ENCODE measurements at places on chromosomes 7 and 10.
A peak's percentile ranks its signal among the peaks of the same experiment; 100 is the strongest.

DNA sequence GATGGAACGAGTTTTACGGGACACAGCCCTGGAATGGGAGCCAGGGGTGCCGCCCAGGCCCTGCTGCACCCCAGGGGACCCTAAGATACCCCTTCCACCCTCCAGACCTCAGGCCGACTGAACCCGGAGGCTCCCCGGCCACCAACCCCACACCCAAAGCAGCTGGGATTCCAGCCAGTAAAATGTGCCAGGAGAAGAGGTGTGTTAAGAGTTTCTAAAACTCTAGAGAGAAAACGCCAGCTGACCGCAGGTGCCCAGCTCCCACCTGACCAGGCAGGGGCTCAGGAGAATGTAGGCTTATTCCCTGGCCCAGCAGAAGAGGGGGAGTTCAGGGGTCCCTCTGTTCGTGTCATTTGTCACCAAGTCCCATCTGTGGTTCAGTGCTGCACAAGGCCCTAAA is 17.5 kb downstream of the NUDT1 start:
- no peak for DNase-seq

- DNase-seq = peak; percentile 35
Measured at GRCh38 chr10:123622381-123622780, 43.8 kb upstream of the GPR26 start.

GRCh38 chr7:140159497-140159896 is 17.3 kb downstream of the KDM7A start:
- DNase-seq = no peak

DNA sequence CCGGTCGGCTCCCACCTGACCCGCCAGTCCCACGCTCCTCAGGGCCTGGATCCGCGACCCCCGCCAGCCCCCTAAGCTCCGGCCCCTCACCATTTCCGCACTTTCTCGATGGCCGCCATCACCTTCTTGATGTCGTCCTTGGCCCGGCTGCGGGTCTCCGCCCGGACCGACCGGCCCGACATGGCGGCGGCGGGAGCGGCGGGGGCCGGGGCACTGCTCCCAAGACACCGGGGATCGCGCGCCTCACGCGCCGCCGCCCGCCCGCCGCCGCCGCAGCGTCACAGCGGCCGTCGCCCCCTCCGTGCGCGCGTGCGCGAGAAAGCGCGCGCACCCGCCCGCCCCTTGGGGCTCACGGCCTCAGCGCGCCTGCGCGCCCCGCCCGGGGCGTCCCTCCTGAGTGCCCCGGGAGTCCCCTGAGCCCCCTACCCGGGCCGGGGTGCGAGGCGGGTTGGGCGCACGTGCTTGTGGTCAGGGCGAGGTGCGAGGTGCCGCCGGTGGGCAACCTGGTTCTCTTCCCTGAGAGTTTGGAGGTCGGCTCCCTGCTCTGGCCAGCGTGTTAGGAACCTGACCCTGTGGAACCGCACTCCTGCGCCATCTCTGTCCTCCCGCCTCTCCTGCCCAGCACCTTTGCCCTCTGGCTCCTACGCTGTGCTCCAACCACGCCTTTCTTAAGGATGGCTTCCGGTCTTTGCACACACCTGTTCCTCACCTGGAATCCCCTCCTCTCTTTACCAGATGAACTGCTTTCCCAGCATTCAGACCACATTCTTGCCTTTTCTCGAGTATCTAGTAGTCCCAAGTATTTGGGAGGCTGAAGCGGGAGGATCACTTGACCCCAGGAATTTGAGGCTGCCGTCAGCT is at the start of gene BCL7B:
BCL7B (minus strand) TSS at position 294 of the 861 bp plus-strand sequence; CDS start at position 182, 112 bp downstream.
- peak; percentile 13 for DNase-seq

GRCh38 chr7:2807845-2808772 is 36.0 kb downstream of the GNA12 start:
- no peak for DNase-seq

- DNase-seq = peak; percentile 52
Measured at GRCh38 chr10:101485681-101486554, 102.1 kb downstream of the POLL start.

- no peak for DNase-seq
Measured at GRCh38 chr10:88728107-88728763, 22.2 kb downstream of the LIPK start.

DNA sequence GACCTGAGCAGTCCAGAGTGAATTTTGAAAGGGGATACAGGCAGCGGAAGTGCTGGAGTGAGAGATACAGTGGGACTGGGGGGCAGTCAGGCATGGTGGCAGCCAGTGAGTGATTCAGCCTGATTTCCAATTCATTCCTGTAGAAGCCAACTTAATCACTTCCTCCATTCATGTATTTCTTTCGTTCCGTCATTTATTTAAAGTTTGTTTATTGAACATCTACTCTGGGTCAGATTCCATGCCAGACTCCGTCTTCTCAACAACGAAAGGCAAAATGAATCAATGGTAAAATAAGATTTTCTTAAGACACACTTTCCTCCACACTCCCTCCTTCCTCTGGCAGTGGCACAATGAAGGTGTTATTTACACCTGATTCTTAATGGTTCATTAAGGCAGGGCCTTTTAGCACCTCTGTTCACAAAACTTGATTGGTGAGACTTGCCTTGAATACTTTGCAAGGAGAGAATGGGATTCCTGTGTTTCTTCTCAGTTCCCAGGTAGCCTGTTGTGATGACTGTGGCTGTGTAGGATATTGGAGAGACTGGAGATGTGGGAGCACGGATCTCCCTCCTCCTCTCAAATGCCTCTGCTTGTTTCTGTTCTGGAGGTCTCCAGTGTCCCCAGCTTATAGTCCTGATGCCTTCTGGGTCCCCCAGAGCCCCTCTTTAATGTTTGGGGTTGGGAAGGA is 27.9 kb downstream of the ADCYAP1R1 start:
- DNase-seq = no peak

DNA sequence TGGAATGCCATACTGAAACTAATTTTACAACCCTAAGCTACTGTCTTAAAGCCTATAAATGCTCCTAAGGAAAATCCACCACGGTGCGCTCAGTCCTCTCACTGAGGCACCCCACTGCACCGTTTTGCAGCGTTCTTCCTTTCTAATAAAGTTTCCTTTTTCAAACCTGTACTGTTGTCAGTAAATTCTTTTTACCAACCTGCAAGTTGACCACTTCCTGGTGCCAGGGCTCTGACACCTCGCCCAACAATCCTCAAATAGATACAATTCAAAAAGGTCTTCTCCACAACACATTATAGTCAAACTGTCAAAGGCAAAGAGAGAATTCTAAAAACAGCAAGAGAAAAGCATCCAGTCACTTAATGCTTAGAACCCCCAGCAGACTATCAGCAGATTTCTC is 42.8 kb downstream of the HERPUD2 start:
- no peak for DNase-seq

DNA sequence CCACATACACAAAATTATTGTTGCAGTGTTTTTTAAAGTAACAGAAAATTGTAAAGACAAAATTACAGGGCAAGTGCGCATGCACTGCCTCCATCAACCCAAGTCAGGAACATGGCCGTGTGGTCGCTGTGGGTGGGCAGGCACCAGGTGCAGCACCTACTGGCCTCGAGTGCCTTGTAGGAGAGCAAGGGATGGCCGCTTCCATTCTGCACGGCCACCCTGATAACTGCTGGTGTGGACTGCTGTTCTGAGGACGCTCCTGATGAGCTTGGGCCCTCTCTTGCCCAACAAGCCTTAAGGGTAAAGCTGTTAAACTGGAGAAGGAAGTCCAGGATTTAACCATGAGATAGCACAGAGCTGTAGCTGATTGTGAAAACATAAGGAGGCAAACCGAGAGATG is 124.6 kb upstream of the PPP1R9A start:
- DNase-seq = no peak

DNA sequence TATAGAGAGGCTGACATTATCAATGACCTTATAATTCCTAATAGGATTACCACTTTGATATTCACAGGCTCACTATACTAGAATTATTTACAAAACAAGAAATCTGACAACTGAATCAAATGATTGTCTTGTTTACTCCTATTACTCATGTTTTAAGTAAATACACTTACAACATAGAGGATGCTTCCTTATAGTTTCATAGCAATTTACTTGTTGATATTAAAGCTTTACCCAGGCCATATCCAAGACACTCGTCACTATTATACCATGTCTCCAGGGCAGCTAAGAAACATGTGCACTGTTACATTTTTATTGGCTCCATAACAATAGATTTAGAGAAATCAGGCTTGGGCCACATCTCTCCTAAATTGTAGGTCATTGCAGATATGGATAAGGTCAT is 276.9 kb downstream of the HGF start:
- no peak for DNase-seq

- DNase-seq = no peak
Measured at GRCh38 chr7:98126311-98127142, 19.9 kb downstream of the LMTK2 start.

- peak; percentile 60 for DNase-seq
Measured at GRCh38 chr10:100529475-100530298, at the start of gene NDUFB8. NDUFB8 (minus strand) TSS chr10:100529871; CDS start chr10:100529851, 20 bp downstream.

DNA sequence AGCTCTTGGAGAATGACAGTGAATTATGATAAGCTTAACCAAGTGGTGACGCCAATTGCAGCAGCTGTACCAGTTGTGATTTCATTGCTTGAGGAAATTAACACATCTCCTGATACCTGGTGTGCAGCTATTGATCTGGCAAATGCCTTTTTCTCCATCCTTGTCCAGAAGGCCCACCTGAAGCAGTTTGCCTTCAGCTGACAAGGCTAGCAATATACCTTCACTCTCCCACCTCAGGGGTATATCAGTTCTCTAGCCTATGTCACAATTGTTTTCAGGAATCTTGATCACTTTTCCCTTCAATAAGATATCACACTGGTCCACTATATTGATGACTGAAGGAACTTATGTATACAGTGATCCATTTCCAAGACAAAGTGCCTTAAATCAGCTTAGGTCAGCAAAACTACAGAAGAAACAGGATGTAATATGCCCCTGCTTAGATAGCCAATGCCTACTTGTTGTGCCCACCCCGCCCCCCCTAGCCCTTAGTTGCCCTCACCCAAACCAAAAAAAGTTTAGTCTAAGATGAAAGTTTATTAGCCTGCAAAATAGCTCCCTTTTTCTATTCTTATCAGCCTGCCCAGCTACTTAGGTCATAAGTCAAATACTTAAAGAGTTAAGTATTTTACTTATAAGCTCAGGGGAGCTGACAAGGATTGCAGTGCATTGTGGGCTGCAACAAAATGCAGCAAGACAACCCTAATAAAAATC is 45.1 kb downstream of the PTPRE start:
- no peak for DNase-seq

DNA sequence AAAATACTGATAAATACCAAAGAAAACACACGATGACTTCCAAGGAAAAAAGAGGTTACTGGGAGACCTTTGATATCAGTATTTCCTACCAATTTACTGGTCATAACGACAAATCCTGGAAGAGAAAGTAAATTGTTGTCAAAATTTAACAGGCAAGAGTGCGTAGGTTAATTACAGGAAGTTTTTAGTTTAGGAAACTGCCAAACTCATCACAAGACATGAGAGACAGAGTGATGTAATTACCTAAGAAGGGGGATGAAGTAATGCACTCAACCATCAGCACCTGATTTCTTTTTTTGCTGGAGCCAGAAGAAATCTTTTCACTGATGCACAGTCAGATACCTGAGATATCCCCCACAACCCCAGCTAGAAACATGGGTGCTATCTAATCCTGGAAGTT is 16.8 kb downstream of the MACC1 start:
- no peak for DNase-seq

GRCh38 chr10:49598164-49598856 is 11.8 kb upstream of the SLC18A3 start:
- peak; percentile 49 for DNase-seq

DNA sequence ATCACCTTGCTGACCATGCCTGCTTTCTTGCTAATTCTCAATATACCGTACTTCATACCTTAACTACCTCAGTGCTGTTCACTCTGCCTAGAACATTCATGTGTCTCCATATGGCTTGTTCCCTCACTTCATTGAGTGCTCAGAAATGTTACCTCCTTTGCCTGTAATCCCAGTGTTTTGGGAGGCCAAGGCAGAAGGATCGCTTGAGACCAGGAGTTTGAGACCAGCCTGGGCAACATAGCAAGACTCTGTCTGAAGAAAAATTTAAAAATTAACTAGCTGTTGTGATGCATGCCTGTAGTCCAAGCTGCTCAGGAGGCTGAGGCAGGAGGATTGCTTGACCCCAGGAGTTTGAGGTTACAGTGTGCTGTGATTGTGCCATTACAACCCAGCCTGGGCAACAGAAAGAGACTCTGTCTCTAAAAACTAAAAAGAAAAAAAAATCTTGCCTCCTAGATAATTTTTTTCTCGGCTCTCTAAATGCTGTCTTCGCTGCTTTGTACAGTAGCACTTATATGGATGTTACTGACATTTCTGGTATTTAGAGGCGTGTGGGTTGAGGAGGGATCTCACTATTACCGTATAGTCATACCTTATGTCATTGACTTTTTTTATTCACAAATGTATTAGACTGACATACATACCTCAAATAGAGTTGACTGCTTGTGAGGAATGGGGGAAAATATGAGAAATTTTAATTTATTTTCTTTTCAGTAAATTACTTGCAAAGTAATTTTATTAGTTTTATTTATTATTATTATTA is 63.7 kb downstream of the LCOR start:
- DNase-seq = no peak

GRCh38 chr7:46011059-46011458 is 90.0 kb upstream of the IGFBP3 start:
- DNase-seq = no peak

DNA sequence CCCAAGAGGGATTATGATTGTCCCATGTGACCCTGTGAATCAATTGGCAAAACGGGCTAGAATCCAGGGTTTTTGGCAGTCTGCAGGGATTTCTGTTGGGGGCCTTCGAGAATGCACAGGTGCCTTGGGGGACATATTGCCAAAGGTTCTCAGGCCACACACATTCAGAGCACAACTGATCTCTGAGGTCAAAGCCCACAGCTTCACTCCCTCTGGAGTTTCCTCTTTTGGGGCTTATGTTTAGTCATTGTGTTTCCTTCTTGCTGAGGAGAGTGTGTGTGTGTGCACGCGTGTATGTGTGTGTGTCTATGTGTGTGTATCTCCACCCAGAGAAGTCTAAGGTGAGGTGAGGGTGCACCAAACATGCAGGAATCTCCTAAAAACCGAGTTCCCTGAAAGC is 8.8 kb downstream of the PPIF start:
- DNase-seq = no peak

- no peak for DNase-seq
Measured at GRCh38 chr10:128365156-128365725, 239.0 kb upstream of the MKI67 start.

DNA sequence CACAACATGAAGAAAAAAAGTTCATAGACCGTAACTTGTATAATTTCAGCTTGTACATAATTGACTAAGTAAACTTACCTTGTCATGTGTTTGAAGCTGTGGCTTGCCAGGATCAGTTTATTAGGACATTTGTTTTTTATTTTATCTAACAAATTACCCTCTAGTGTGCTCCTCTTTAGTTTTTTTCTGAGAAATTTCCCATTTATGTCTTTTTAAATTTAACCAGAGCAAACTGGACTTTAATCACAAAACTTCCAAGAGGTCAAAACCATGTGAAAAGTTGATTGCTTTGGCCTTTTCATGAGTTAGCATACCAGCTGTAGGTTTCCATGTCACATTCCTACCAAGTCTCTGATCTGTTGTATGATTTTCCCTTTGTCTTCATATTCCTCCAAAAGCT is 42.5 kb downstream of the ZRANB1 start:
- no peak for DNase-seq
